Dermis microvascular lymphatic vessel endothelial cell (primary cell): ENCODE measurements at places on chromosomes 3 and 15. TPM values are rescaled to one million over a fixed set of nuclear protein-coding genes. Genes with fewer than 3 reads are reported as not detected.

- DNase-seq: no peak
Observed at GRCh38 chr3:72492240-72492639, 356.0 kb downstream of the SHQ1 start.

The KNG1 gene
- total RNA-seq: not detected in 2 replicates

DNA sequence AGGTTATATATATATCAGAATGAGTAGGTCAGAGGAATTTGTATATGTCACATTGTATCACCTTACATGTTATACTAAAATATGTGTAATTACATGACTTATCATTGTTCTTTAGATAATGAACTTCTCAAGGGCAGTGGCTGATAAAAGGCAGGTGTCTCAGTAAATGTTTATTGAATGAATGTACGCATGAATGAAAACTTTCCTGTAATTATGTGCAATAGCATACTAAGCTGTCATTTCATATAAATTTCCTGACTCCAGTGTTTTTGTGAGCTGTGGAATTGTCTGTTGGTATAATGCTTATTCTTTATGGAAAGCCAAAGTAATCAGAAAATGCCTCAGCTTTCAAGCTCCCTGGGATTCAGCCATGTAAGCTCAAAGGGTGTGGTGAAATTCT, 4.2 kb downstream of the TBC1D23 start:
- no peak for DNase-seq

DNA sequence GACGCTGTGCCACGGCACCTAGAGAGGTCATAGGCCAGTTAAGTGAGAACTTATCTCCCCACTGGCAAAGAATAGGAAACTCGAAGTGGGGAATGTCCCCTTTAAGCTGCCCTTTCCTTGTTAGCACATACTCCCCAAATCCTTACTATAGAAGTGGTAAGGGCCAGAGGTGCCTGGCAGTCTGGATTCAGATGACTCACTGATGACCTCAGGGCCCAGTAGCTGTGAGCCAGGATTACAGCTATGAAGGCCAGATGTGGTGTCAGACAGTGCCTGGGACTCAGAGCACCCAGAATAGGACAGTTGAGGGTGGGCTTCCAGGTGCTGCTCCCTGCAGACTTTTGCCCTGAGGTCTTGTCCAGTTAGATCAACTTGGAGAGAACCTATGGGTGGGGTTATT, 37.7 kb downstream of the PDIA5 start:
- DNase-seq: peak; percentile 64

The GABRA5 gene
- total RNA-seq: not detected in 2 replicates

DNA sequence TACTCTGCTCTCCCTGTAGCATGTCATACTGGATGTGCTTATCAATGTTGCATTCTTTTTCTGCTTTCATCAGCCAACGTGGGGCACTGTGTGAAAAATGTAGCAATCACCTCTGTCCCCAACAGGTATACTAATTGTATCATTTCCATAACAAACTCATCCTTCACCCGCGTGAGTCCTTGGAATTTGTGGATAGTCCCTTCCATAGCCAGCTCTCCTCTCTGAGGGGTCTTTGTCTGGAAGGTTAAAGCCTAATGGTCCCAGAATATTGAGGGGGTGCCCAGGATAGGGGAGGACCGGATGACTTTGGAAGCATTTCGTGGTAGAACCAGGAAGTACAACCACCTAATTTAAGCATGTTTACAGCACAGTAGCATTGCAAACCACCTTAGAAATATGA, 124.6 kb downstream of the FOXB1 start:
- no peak for DNase-seq

The SCN10A gene
- total RNA-seq: not detected in 2 replicates
